ENCODE measurements at places on chromosomes 12 and 14.

- DNase-seq, result no peak
Measured at GRCh38 chr14:46717211-46717610, 65.6 kb upstream of the RPL10L start.

DNA sequence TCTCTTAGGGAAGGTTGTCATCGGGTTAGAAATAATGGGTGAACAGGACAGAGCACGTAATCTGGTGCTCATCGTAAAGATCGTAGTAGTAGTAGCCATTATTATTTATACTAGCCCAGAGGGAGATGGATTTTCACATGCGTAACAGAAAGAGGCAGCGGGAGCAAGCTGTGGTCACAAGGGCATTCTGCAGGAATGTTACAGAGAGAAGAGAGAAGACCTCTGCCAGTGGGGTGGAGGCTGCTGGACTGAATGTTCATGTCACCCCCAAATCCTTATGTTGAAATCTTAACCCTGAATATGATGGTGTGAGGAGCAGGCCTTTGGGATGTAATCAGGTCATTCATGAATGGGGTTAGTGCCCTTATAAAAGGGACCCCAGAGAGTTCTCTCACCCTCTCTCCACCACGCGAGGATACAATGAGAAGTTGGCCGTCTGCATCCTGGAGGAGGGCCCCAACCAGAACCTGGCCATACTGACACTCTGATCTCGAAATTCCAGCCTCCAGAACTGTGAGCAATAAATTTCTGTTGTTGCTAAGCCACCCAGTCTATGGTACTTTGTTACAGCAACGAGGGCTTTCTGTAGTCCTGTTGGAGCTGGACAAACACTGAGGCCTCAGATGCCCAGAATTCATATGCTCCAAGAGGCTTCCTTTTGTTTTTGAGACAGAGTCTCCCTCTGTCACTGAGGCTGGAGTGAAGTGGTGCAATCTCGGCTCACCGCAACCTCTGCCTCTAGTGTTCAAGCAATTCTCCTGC lies 131.2 kb upstream of the MED13L start:
- DNase-seq, result no peak

DNA sequence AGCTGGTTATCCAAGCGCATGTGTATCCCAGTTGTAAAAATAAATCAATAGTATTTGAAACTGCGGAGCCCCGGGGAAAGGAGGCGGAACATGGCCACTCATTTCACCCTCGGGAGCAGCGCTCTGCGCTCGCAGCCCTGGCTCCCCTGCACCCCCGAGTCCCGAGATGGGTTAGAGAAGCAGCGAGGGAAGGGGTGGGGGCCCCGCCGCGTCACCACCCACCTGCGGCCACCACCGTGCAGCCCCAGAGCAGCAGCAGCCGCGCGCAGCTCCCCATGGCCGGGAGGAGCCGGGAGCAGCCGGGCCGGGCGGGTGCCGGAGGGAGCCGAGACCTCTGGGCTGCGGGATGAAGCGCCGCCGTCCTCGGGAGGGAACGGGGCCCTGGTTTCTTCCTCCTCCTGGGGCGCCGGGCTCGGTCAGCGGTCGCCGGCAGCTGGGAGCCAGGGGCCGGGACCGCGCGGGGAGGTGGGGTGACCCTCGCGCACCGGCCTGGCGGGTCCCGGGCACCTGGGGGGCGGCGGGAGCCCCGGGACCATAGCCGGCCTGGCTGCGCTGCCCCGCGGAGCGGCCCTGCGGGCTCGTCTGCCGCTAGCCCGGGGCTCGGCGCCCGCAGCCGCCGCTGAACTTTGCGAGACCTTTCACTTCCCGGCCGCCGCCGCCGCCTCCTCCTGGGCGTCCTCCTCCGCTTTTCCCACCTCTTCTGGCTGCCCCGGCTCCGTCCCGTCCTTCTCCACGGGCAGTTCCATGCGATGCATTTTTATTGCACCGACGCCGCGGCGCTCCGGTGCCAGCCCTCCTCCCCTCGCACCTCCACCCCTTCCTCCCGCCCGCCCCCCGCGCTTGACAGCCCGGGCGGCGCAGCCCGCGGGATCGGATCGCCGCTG lies at the start of gene NTN4:
Gene NTN4 (minus strand): TSS at position 732 of the 884 bp plus-strand sequence. CDS start 455 bp downstream, at position 277.
- DNase-seq, result peak; percentile 47

DNA sequence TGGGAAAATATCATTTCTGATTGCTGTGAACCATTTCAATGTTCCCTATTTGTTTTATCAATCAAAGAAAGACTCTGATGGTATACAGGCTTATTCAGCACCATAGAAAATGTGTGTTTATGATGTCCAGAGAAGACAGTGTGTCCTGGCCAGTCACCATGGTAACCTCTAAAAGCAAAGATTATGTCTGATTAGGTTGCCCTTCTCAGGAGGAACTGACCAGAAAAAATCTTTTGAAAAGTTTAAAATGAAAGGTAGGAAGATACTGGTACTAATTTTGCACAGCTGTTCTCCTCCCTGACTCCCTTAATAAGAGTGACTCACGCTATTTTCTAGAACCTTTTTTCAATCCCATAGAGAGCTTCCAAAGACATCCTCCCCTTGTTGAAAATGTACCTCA lies 391.8 kb upstream of the DCN start:
- no peak for DNase-seq

GRCh38 chr14:79278798-79279644 lies 932.3 kb downstream of the DIO2 start:
- peak; percentile 77 for DNase-seq

GRCh38 chr12:67068761-67069450 lies 200.3 kb upstream of the CAND1 start:
- DNase-seq, result peak; percentile 43

GRCh38 chr14:95260537-95261361 lies 59.0 kb downstream of the CLMN start:
- DNase-seq, result no peak

DNA sequence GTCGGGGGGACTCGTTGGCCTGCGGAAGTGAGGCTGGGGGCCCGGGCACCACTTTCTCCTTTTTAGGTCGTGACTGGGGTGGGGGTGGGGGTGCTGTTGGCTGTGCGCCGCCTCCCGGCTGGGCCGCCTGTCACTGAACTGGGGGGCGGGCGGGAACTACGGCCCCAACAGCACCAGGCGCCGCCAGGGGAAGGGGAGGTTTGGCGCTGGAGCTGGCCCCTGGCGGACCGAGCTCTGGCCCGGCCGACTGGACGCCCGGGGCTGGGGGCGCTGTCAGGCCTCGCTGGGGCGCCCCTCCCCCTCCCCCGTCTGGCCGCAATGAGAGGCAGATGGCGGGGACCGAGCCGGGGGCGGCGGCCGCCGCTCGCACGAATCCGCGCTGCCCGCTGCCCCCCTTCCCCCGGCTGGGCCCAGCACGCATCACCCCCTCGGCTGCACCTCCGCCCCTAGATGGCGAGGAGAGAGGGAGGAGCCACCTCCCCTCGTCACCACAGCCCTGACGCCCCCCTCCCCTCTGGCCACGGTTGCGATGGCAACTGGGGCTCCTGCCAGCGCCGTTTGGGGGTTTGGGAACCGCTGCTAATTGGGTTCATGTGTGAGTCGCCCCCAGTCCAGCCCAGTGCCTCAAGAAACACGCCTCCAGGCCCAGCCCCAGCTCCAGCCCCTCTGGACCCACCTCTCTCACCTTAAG lies 723 bp downstream of the NFATC4 start:
- peak; percentile 39 for DNase-seq

- DNase-seq, result no peak
Measured at GRCh38 chr12:76277480-76277879, 70.7 kb downstream of the BBS10 start.

DNA sequence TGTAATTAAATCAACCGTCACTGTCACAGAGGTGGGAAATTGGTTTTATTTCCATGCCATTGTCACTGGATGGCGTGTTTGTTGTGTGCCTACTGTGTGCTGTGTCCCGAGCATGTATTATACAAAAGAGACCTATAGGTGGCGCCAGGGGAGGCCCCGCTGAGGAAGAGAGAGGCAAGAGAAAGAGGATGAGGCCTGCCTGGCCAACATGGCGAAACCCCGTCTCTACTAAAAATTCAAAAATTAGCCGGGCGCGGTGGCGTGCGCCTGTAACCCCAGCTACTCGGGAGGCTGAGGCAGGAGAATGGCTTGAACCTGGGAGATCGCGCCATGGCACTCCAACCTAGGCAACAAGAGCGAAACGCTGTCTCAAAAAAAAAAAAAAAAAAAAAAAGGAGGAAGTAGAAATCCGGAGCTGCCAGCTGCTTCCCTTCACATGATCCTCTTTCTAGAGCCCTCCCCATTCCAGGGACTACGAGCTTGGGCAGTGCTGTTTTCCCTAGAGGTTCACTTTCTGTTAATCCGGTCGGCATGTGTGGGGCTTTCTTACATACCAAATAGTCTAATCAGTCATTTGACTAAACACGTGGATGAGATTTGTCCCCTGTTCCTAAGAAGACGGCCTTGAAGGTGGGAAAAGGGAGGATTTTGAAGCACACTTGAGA lies 6.4 kb upstream of the CCDC175 start:
- no peak for DNase-seq

GRCh38 chr12:28946361-28946760 lies 202.7 kb upstream of the FAR2 start:
- DNase-seq, result no peak

- no peak for DNase-seq
Measured at GRCh38 chr14:99597911-99598600, 6.0 kb downstream of the CCDC85C start.

GRCh38 chr14:88750945-88751344 lies 41.8 kb downstream of the EML5 start:
- DNase-seq, result no peak

- DNase-seq, result no peak
Measured at GRCh38 chr14:59343585-59343984, 121.6 kb downstream of the GPR135 start.

DNA sequence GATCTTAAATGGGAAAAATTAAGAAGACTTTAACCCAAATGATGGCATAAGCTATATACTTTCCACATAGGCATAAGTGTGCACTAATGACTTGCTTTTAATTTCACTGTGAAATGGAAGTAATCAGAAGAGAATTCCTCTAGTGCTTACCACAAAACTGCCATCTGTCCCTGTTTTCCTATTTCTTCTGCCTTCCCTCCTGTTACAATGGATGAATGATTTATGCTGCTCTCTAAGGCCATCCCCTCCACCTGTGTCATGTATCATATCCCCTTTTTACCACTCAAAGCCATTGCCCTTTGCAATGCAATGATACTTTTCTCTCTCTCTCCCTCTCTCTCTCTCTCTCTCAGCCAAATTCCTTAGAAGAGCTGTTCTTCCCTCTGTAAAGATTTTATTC lies 109.1 kb downstream of the C12orf50 start:
- DNase-seq, result no peak

DNA sequence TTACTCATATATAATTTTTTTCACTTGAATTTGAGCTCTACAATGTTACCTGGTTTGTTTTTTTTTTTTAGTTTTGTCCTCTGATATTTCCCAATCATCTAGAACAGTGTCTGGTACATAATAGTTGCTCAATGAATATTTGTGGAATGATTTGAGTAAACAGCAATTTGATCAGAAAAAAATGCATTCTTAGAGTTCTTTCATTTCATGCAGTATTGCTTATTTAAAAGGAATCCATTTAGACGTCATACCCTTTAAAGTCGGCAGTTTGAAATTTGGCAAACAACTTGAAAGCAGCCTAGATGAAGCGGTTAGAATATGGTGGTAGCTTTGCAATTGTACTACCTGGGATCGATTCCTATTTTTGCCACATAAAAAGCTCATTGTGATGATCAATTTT lies 140.0 kb downstream of the PDE3A start:
- DNase-seq, result no peak

- DNase-seq, result no peak
Measured at GRCh38 chr12:103012884-103013283, 55.4 kb downstream of the ASCL1 start.

GRCh38 chr14:102043251-102044025 lies 43.4 kb downstream of the HSP90AA1 start:
- DNase-seq, result no peak

GRCh38 chr14:88613552-88614010 lies 50.7 kb downstream of the ZC3H14 start:
- DNase-seq, result no peak

- DNase-seq, result peak; percentile 84
Measured at GRCh38 chr14:99729991-99730875, 46.1 kb downstream of the CYP46A1 start.

GRCh38 chr12:89166121-89166520 lies 186.2 kb downstream of the DUSP6 start:
- no peak for DNase-seq

DNA sequence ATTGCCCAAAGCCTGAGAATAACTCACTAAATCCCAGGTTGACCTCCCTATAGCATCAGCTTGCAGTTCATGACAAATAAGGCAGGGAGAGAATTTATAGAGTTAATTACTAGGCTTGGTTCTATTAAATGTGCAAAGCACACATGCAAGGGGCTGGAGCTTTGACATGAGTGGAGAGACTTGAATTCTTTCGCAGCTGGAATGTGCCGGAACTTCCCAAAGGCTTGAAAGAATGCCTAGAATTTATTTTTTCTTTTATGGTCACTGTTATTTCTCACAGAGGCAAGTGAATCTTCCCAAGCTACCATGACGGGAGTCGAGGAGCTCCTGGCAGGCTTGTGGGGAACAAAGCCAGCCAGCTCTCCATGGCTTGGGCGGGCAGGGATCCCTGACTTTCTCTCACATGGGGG lies 95.5 kb upstream of the USP44 start:
- DNase-seq, result no peak

DNA sequence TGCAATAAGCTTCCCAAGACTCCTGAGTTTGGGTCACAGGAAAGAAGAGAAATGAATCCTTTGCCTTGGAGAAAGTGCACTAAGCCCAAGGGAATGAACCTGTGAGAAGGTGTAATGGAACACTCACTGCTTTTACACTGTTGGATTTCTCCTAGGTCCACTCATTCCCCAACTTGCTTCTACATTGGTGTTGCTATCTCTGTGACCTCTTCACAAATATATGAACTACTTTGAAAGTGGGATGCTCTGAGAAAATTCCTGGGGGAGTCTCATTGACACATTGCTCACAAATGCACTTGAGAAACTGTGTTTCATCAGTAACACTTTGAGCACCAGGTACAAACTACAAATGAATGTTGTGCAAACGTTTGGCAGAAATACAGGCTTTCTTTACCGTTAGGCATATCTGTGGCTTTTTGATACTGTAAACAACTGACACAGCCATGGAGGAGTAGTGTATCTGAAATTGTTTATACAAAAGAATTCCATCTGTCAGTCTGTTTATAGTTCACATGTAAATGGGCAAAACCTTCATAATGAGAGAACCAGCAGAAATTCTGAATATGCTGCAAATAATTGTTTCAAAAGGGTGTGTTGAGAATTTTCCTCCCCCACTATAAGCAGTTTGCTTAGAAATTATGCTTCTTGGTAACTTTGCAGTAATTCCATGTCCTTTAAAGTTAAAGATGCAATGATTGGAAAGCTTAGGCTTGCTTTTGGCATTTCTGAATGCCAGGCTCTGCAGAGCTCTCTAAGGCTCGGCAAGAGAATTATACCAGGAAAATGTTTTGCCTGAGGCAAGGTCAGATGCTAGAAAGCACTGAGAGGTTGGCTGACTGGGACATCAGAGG lies 348.5 kb upstream of the DDHD1 start:
- no peak for DNase-seq

- DNase-seq, result no peak
Measured at GRCh38 chr14:82562881-82563280, 1029.2 kb upstream of the SEL1L start.

- DNase-seq, result peak; percentile 27
Measured at GRCh38 chr14:67666750-67667449, 7.5 kb downstream of the VTI1B start.

GRCh38 chr12:30314506-30315100 lies 381.1 kb downstream of the IPO8 start:
- no peak for DNase-seq
